ENCODE measurements at places on chromosomes 6 and 20. TPM values are rescaled to one million over a fixed set of nuclear protein-coding genes. Genes with fewer than 3 reads are reported as not detected.

UNC5CL gene
- total RNA-seq: not detected

NKAIN4 gene
- total RNA-seq: not detected

LZTS3 gene
- 0.96 TPM for total RNA-seq

SMIM26 gene
- 43.1 TPM for total RNA-seq

FAXC gene
- 5.3 TPM for total RNA-seq

NRSN1 gene
- total RNA-seq: 6.5 TPM

ULBP3 gene
- not detected for total RNA-seq

DNA sequence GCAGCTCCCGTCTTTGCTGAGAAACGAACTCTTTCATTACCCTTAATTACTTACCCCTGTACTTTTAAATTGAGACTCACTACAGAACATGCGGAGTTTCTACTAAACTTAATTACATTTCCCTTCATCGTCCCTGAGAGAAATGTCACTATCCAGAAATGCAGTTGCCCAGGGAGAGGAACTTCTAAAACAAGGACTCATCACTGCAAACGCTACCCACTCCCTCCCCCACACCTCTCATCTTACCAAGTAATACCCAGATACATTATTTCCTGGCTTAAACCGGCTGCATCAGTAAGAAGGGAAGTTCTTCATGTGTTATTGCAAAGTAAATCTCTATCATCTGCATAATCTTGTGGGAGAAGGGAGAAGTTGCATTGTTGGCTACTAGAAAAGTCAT, 138.3 kb downstream of the IPCEF1 start:
- DNase-seq: peak; percentile 25

DNA sequence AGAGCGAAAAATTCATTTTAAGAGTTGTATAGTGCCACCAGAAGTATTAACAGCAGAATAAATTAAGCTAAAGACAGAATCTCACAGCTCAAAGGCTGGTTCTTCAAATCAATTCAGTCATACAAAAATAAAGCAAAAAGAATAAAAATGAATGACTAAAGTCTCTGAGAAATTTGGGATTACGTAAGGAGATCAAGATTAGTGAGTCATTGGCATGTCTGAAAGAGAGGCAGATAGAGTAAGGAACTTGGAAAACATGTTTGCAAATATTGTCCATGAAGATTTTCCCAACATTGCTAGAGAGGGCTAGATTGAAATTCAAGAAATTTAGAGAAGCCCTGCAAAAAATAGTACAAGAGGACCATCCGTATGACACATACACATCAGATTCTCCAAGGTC, 1413.9 kb upstream of the ADGRB3 start:
- DNase-seq: no peak

DNA sequence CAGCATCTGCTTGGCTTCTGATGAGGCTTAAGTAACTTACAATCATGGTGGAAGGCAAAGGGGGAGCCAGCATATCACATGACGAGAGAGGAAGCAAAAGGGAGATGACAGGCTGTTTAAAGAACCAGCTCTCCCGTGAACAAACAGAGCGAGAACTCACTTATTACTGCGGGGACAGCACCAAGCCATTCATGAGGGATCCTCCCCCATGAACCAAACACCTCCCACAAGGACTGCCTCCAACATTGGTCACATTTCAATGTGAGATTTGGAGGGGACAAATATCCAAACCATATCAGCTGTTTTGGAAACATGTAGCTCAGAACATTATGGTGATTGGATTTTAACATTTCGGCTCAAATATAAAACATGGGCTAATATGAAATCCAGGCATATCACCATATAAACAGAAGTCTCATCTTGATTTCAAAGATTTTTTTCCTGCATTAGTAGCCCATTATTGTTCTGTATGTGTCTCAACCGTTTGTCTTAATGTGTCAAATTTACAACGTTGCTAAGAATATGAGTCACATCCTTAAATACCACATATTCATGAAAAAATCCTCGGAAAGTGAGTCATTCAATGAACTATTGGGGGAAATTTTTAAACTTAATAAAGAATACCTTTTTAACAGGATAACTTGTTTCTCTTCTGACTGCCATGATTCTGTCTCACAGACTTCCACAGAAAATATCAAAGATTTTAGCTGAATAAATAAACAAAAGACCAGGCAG, 894.3 kb downstream of the TFAP2A start:
- DNase-seq: peak; percentile 24

- DNase-seq: no peak
Observed at GRCh38 chr20:38581013-38581412, at the start of gene ADIG. ADIG (plus strand) TSS chr20:38581197; CDS start chr20:38581251, 54 bp downstream.

- DNase-seq: no peak
Observed at GRCh38 chr20:42963796-42964195, 225.9 kb downstream of the PTPRT start.

DNA sequence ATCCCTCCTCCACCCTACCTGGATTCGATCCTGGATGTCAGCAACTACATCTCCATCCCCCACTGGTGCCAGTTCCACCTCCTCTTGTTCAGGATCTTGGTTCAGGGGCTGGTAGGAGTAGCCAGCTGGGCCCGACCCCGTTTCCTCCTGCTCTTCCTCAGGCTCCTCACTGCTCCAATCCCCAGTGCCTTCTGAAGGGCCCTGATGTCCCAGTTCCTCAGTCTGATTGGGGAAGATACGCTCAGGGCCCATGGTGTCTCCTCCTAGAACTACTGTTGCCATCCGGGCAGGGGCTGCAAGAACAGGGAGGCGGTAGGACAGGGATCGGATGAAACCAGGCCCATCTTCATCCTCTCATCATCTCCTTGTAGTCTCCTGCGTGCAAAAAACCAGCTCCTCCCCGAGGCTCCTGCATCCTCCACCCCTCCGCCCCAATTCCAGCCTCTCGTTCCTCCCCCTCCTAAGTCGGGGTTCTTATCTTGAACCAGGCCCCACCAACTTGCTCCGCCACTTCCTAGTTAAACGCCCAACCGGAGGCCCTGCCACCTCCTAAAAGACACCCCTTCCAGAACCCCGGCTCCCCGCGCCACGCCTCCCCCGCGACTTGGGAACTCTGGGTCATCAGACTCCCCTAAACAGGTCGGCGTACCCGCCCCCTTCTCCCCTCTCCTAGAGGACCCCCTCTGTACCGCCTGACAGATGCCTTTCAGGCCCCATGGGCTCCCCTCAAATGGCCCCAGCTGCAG, 476 bp downstream of the MEA1 start:
- DNase-seq: peak; percentile 85

DNA sequence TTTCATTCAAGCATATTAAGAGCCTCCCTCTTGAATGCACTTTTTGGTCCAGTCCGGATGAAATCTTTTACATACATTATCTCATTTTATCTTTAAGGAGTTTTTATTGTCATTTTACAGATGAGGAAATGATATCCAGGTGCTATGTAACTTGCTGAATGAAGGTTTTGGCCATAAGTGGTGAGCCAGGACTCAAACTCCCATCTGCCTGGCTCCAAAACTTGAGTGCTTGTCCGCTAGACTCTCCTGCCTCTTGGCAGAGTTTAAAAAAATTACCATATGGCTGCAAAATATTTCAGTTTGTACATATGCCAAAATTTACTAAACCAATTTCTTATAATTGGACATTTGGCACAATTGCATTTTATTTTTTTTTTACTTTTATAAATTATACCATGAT, 12.2 kb downstream of the PDRG1 start:
- DNase-seq: no peak

GRCh38 chr6:2952557-2953095, 18.7 kb downstream of the SERPINB6 start:
- peak; percentile 93 for DNase-seq

GRCh38 chr6:135624402-135625295, 127.1 kb upstream of the AHI1 start:
- peak; percentile 93 for DNase-seq

DNA sequence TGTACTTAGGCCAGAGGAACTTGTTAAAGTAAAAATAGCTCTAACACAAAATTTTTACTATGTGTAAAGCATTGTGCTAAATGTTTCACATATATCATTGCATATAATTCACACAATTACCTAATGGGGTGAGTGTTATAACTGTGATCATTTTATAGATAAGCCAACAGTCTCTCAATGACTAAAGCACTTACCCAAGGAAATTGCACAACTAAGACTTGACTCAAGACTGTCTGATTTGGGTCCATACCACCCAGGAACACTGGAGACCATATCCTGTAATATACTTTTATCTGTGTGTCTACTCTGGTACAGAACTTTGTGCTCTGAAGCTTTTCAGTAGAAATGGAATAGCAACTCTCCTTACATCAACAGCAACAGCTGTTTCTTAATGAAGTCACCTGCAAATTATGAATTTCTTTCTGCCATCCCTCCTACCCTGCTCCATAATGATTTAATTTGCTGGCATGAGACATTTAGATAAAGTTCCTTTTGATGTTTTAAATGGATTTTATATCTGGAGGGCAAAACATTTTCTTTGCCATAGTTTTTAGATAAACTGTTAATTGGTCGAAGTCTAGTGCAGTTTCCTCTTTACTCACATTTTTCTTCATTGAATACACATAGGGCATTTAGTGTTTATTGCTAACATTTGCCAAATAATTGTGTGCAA, 47.5 kb downstream of the TSPYL4 start:
- no peak for DNase-seq

GRCh38 chr6:90982051-90982450, 395.2 kb upstream of the MAP3K7 start:
- DNase-seq: no peak

GRCh38 chr20:48556956-48557355, 270.8 kb downstream of the PREX1 start:
- peak; percentile 54 for DNase-seq

DNA sequence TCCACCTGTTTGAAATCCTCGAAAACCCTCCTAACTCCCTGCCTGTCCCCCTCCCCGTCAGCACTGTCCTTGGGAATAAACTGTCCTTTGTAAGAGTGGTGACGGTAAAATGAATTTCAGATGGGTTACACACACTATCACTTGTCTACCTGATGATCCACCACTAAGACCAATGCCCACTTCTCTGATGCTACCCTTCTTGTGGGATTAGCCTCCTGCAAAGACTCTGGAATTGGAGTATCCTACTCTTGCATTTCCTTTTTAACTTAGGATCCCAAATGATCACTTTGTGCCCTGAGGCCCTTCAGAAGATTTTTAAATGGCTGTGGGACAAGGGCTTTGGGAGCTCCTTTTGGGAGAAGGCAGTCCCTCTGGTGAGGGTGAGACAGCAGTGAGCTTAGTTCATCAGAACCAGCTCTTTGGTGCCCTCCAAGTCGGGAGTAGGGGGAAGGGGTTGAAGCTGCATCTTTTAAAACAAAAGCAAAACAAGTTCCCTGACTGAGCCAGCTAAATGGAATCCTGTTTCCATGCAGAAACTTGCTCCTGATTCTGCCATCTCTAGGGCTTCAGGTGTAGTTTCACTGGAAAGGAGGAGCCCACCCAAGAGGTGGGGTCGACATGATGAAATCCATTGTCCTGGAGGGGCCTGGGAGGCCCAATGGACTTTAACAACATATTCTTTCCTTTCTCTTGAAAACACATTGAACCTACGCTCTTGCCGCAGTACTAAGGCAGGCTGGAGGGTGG, 86.5 kb downstream of the ASXL1 start:
- no peak for DNase-seq

GRCh38 chr20:63402181-63402859, 41.2 kb upstream of the CHRNA4 start:
- no peak for DNase-seq

- DNase-seq: peak; percentile 73
Observed at GRCh38 chr6:41724228-41724580, 11.2 kb downstream of the TFEB start.

- peak; percentile 93 for DNase-seq
Observed at GRCh38 chr6:144284783-144285547, at the start of gene UTRN. UTRN (plus strand) TSS chr6:144285335; CDS start chr6:144291829, 6,494 bp downstream.

DNA sequence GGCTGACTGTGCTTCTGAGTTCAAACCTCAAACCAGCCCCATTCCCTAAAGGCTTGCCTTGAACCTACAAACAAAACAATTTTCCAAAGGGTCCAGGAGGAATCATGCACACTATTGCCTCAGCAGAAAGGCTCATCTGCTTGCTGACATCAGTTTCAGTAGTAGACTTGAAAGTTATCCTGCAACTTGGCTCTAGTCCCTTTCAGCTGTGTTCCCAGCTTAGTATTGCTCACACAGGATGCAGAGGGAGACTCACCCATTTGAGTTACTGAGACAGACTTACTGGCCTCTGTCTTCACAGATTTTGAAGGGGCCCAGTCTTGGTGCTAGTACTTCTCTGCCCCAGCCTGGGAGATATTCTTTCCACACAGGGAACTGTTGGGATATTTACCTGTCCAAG, 38.5 kb upstream of the TFB1M start:
- DNase-seq: no peak

- DNase-seq: peak; percentile 86
Observed at GRCh38 chr20:31496761-31497295, 17.4 kb upstream of the HM13 start.

DNA sequence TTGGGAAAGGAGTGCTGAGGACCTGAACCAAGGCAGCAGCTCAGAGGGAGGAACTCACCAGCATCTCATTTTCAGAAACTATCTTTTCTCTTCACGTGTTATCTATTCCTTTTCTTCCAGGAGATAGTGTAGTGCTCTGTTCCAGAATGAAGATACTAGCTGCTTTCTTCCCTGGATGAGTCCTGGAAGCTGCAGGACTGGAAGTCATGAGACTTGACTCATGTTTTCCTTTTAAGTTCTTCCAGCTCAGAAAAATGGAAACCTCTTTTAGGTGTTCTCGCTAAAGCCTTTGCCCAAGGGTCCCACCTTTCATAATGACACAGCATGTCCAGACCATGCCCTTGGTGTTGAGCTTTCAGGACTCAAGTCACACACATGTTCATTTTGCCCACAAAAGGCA, 106.7 kb downstream of the UNC5CL start:
- DNase-seq: no peak

DNA sequence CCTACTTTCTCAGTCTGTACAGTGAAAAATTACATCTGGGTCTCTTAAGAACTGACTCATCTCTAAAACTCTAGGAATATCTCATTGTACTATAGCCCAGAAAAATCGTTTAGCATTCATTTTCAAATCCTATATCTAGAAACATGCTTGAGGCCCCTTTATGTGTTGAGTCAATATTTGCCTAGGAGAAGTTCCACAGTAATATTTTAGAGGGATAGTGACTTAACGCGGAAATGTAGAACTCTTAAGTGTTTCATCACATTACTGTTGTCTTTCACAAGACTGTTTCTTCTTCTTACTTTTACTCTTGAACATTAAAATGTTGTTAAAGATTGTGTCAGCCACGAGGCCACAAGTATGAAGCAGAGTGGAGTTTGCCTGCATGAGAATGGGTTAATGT, 23.0 kb upstream of the MYLIP start:
- DNase-seq: peak; percentile 81

GRCh38 chr6:159692303-159693127, 526 bp downstream of the SOD2 start:
- peak; percentile 49 for DNase-seq
